Renal cortical epithelial cell (primary cell): ENCODE measurements at places on chromosomes 11 and 22. TPM values are rescaled to one million over a fixed set of nuclear protein-coding genes. Genes with fewer than 3 reads are reported as not detected.

DNA sequence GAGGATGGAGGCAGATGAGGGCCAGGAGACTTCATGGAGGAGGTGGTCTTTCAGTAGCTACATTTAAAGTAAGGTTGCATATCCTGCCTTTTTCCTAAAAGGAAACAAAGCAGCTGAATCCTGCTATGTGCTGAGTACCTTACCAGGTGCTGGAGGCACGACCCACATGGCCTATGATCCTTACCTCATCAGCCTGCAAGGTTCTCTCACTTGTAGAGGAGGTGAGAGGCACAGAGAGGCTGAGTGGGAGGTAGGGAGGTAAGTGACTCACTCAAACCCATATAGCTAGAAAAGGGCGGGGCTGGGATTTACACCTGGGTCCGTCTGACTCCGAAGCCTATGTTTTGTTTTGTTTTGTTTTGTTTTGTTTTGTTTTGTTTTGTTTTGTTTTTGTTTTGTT is 75.8 kb downstream of the BUD13 start:
- DNase-seq, result no peak

DNA sequence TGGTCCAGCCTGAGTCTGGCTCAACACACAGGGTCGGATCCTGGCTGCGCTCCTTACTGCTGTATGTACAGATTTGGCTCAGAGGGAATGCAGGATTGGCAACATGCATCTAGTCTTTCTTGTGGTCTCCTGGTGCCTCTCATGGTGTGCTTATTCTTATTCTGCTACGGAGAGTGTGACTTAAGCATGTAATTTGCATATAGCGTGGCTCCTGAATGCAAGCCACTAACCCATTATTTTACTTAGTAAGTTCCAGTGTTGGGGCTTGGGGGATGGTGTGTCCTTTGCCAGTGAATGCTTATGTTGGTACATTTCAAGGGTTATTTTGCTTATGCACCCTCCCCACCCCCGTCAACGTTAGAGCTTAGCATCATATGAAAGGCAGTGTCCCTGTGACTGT is 51.2 kb downstream of the PTPRJ start:
- no peak for DNase-seq

- no peak for DNase-seq
These were observed 18.6 kb upstream of the FGF3 start for GRCh38 chr11:69837791-69838190.

GRCh38 chr11:79404325-79404724 is 36.5 kb downstream of the TENM4 start:
- peak; percentile 77 for DNase-seq

GRCh38 chr11:60860943-60861342 is 5.2 kb upstream of the PTGDR2 start:
- DNase-seq, result no peak

PGA3 gene
- total RNA-seq, result not detected in 2 replicates

SPCS2 gene
- 17.0 and 46.3 TPM in 2 replicates for total RNA-seq

MPPED2 gene
- 0.10 TPM in 1 of 2 replicates, not detected in the other for total RNA-seq

FOLH1 gene
- total RNA-seq, result 0.55 TPM in 1 of 2 replicates, not detected in the other

NCF4 gene
- total RNA-seq, result not detected in 2 replicates

OR52I2 gene
- total RNA-seq, result not detected in 2 replicates
